ENCODE measurements at places on chromosomes 7 and 10.
A peak's percentile ranks its signal among the peaks of the same experiment; 100 is the strongest.

- DNase-seq = no peak
Observed at GRCh38 chr7:29208410-29209250, 14.1 kb downstream of the CHN2 start.

GRCh38 chr7:16986755-16987154 lies 105.0 kb upstream of the AGR3 start:
- DNase-seq = no peak

- no peak for DNase-seq
Observed at GRCh38 chr7:37504801-37505200, 56.1 kb upstream of the ELMO1 start.

GRCh38 chr10:113550365-113550764 lies 2.5 kb upstream of the HABP2 start:
- DNase-seq = peak; percentile 35

DNA sequence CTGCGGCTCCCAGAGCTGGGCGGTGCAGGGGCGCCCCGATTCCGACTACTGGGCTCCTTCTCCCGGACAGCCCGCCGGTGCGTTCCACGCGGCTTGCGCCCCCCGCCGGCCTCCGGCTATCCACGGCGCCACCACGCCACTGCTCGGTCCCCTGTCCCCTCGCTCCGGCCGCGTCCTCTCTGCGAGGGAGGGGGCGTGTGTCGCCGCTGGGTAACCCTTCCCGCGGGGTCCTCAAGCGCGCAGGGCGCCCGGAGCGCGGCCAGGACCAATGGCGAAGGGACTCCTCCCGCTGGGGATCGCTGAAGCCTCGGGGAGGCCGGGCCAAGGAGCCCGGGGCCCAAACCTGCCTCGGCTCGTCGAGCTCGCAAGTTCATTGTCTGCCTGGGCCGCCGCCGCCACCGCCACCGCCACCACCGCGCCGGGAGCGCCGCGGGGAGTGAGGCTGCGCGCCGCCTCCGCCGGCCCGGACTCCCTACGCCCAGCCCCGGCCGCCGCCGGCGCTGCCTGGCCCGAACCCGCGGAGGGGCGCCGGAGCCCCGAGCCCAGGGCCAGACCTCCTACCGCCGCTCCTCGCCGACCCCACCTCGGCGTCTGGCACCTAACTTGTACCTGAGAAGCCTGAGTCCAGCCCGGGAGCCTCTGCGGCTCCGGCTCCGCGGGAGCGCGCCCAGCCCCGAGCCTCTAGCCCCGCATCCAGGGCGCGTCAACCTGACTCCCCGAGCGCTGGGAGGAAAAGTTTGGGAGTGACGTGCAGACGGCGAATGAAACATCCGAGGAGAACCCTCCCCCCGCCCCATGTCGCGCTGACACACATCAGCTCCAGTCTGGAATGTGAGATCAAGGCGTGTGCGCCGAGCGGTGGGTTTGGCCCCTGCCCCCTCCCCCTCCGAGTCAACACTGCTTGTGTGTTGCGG lies at the start of gene CHST15:
TSS of gene CHST15 (minus strand) at position 739 of the 914 bp plus-strand sequence. CDS start 47,386 bp downstream, outside the sequence.
- DNase-seq = peak; percentile 93

- DNase-seq = no peak
Observed at GRCh38 chr10:6142644-6143043, 53.8 kb downstream of the RBM17 start.

- no peak for DNase-seq
Observed at GRCh38 chr7:97174303-97174702, 56.8 kb downstream of the SDHAF3 start.

DNA sequence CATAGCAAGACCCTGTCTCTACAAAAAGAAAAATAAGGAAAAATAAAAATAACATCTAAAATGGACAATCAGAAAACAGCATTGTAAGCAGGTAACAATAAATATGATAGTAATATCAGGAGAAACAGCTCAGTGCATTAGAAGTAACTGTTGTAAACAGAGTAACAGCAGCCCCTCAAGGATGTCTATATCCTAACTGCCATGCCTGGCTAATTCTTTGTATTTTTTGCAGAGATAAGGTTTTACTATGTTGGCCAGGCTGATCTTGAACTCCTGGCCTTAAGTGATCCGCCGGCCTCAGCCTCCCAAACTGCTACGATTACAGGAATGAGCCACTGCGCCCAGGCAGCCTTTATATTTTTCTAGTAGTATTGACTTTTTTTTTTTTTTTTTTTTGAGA lies 7.5 kb downstream of the SORBS1 start:
- no peak for DNase-seq

- DNase-seq = no peak
Observed at GRCh38 chr7:136163340-136163801, 186.2 kb upstream of the MTPN start.

DNA sequence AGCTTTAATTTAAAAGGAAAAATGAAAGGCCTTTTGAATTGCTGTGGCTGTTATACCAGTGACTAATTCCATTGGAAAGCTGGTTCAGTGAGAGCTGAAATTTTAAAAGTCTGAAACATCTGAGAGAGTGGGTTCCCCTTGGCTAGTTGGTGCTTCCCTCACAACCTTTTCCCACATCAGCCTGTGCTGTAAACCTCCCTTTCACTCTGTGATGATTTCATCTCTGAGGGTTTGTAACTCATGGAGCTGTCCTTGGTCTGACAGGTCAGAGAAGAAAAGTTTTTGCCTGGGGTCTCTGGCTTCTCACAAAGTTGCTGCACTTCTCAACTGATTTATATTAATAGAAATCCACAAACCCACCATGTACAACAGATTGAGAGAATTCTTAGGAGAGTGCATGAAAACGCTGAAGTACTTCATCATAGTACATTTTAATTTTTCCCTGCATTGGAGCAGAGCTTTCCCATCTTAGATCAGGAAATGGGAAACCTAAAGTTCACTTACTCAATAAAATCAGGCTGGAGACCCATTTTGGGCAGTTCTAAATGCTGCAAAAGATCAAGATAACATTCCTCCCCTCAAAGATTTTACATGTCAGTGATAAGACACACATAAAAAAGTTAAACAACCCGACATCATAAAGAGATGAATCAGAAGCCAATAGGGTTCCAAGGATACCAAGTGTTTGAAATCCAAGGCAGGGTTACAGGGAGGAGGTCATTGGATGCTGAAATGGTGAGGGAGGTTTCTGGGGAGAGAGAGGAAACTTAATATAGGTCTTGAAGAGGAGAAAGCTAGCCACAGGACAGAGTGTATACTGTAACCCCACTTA lies 157.0 kb upstream of the MKLN1 start:
- peak; percentile 61 for DNase-seq

GRCh38 chr10:200405-200804 lies 65.2 kb downstream of the ZMYND11 start:
- no peak for DNase-seq

- DNase-seq = peak; percentile 16
Observed at GRCh38 chr7:132815130-132815529, 238.9 kb upstream of the PLXNA4 start.

- DNase-seq = no peak
Observed at GRCh38 chr7:152669758-152670157, 6.2 kb downstream of the XRCC2 start.

GRCh38 chr10:21171197-21171935 lies 274.3 kb upstream of the NEBL start:
- no peak for DNase-seq

GRCh38 chr7:44707558-44708230 lies 41.0 kb upstream of the ZMIZ2 start:
- no peak for DNase-seq

DNA sequence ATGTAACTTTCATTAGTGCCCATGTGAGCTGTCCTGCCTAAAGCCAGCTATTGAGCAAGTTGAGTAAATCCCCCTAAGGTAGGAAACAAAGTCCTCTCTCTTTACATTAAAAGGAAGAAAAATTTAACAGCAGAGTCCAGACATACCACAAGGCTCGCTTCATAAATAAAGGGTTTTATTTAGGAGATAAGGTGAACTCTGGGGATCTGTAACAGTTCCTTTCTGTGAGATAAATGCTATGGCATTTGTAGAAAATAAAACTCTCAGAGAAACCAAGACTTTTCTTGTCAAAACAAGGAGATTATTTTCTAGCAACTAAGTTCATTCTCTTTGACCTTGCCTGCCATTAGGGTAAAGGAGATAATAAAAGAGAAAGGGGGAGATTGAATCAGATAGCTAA lies 32.3 kb upstream of the LYZL1 start:
- no peak for DNase-seq

GRCh38 chr7:155066417-155066950 lies 3.6 kb upstream of the HTR5A start:
- DNase-seq = peak; percentile 69

DNA sequence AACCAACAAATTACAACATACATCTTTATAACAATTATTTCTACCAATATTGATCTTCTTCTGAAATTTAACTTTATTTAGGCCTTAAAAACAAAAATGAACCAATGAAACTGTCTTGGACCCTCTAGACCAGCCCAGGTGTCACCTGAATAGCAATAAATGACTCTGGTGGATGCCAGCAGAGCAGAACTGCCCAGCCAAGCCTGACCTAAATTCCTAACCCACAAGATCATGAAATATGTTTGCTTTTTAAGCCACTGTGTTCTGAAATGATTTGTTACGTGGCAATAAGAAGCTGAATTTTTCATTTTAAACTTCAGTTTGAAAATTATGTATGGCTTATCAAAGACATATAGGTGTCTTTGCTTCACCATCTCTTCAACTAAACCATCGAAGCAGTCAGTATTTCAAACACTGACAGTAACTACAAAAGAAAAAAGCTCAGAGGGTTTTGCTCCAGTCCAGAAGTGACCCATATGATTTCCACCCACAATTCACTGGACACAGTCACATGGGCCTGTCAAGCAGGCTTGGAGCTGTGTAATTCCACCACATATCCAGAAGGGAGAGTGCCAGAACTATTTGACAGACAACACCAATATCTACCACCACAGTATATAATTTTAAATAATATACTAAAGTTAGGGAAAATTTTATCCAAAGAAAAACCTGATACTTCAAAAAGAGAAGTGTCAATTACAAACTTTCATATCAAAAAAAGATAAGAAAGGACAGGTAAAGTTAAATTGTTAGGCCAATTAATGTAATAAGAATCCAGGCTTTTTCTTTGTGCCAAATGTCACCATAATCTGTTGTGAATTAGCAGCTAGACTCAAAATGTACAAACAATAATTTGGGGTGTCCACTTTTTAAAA lies 94.5 kb downstream of the KMT2C start:
- DNase-seq = peak; percentile 73

DNA sequence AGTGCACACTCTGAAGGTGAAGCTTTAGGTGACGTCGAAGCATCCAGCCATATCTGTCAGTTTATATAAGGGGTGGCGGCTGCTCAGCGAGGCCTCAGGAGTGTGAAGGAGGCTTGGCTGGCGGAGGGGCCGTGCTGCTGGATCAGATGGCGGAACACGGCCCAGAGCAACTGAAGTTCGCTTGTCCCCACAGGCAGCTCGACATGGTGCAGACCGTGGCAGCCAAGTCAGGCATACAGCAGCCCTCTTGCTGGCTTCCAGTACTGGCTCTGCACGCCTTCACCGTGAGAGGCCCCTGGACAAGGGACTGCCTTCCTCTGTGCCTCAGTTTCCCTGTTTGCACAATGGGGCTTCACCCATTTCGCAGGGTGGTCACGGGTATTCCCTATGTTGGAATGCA lies 443.5 kb downstream of the DNAJB6 start:
- no peak for DNase-seq

GRCh38 chr7:87580636-87581035 lies 20.0 kb downstream of the ABCB1 start:
- DNase-seq = peak; percentile 55

GRCh38 chr7:111190804-111191203 lies 99.9 kb downstream of the LRRN3 start:
- DNase-seq = no peak

DNA sequence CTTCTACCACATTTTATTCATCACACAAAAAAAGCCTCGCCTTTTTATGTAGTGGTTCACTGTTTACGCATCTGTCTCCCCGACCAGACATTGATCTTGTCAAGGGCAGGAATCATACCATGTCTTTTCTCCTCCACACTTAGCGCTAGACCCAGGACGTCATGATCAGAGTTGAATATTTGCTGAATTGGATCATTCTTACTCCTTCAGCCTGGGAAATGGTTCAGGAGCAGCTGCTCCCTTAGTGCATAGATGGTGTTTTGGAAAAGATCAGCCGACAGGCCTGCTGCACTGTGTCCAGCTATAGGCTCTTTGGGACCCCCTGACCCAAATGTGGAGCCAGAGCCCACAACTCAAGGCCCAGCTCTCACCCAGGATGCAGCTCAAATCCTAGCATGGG lies 249.1 kb upstream of the TMEM72 start:
- no peak for DNase-seq

- no peak for DNase-seq
Observed at GRCh38 chr10:17166699-17167098, 34.8 kb downstream of the TRDMT1 start.

DNA sequence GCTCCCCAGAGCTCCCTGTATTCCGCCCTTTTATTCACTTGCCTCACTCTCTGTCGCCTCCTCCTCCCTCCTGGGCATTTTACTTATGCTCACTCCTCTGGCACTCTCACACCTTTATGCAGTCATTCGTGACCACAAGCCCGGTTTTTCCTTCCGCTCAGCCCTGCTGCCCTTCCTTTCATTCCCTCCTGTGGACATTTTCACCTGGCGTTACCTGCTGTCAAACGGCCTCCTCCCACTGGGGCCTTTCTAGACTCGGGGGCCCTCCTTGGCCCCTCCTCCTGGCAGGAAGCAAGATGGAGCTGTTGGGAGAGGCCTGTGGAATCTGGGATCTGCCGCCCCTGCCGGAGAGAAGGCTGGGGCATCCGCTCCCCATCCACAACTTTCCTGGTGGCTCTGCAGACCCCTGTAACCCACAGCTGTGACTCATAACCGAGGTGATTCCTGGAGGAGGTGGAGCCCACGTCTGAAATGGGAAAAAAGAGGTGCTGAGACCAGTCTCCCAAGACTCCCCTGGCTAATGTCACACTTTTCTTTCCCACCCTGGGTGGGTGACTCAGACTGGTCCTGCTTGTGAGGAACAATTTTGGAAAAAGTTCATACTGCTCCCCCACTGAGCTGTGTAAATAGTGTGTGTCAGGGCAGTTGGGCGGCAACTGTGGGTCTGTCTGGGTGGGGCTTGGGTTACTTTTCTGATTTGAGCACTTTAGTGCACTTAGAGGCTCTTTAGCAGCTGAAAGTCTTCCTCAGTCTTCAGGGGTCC lies 1.2 kb downstream of the VCL start:
- DNase-seq = peak; percentile 88

- DNase-seq = no peak
Observed at GRCh38 chr7:24921362-24921679, 58.7 kb downstream of the OSBPL3 start.

DNA sequence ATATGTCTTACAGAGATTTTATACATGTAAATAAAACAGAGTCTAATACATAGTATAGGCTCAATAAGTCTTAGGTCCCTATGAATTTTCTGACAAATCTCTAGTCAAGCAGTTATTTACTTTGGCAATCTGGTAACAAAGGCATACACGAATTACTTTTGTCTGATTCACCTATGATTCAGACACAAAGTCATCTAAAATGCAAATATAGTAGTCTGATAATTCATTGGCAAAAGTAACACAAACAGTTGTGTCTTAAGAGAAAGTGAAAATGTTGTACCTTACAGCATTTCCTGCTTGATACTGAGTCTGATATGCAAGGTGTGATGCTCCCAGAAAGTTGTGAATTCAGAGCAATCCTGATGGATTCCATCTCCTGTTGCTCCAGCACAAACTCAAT lies 209.4 kb upstream of the PRSS1 start:
- peak; percentile 42 for DNase-seq

- no peak for DNase-seq
Observed at GRCh38 chr10:132965411-132966057, 23.2 kb upstream of the CFAP46 start.

Measured in astrocyte of the hippocampus (primary cell).